ENCODE measurements at places on chromosomes 3 and 15.

GRCh38 chr3:183220828-183221227 lies 32.2 kb upstream of the B3GNT5 start:
- DNase-seq, result no peak

DNA sequence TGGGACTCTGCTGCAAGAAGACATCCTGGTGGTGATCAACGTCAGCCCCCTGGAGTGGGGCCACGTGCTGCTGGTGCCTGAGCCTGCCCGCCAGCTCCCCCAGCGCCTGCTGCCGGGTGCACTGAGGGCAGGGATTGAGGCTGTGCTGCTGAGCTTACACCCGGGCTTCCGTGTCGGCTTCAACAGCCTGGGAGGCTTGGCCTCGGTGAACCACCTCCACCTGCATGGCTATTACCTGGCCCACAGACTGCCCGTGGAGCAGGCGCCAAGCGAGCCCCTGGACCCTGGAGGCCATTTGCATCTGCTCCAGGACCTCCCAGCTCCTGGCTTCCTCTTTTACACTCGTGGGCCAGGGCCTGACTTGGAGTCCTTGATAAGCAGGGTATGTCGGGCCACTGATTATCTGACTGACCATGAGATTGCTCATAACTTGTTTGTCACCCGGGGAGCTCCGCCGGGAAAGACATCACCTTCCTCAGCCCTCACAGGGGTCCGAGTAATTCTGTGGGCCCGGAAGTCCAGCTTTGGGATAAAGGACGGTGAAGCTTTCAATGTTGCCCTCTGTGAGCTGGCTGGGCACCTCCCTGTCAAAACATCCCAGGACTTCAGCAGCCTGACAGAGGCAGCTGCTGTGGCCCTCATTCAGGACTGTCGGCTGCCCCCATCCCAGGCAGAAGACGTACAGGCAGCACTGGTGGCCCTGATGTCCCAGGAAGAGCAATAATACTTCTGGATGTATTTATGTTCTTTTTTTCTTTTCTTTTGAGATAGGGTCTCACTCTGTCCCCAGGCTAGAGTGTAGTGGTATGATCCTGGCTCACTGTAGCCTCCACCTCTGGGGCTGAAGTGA lies 7.6 kb downstream of the GDPGP1 start:
- DNase-seq, result no peak

DNA sequence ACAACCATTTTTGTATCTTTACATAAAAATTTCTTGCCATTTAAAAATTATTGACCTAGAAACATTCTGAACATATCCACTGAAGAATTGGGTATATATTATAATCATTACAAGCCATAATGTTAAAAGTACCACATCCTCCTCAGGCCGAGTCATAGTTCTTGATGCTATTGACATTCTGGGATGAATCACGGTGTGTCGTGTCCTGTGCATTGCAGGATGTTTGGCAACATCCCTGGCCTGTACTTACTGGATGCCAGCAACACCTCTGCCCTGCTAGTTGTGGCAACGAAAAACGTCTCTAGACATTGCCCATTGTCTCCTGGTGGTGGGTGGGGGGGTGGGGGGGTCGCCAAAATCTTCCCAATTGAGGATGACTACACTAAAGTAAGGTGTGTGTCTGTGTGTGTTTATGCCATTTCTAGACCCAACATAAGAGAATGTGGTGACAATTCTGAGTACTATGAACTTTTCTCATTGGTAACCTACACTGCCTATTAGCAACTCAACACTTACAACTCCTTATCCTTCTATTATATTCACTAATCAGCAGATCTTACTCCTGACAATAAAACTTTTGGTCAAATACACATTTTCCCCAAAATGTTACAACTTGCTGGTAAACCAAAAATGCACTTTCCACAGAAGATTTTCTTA lies 471.6 kb downstream of the FOXP1 start:
- DNase-seq, result no peak

DNA sequence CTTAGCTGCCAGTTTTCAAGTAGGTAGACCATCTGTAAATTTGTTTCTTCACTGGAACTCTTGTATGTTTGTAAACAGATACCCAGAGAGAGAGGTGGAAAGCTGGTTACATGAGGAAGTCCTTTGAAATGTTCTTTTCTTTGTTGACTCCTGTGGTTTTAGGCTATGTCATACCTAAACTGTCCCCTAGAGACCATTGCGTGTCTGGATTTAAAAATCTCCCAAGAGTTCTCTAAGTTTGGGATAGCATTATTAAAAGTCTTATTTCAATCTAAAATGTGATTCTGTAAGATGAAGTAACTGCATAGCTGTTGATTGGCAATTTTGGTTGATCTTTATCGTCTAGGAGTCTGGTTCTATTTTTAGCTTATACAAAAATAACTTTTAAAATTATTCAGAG lies 127.2 kb downstream of the GHSR start:
- DNase-seq, result no peak

DNA sequence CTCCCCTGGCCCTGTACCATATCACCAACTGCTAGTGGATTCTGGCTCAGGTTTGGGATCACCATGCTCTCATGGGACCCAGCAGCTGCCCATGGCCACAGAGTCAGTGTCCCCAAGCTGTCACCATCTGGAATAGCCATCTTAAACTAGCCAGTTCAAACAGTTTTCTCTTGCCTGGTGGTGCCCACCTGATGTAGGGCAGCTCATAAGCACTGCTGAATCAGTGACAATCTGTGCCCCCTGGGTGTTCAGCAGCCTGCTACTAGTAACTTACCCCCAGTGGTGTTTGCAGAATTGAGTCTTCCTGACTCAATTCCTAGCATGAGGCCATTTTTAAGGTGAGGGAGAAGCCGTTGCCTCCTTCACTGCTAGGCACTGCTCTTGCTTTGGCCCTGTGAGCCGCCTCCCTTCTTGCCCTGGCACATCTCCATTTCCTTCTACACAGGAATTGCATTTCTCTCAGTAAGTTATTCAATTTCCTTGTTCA lies 7.9 kb downstream of the RPSA start:
- DNase-seq, result no peak

DNA sequence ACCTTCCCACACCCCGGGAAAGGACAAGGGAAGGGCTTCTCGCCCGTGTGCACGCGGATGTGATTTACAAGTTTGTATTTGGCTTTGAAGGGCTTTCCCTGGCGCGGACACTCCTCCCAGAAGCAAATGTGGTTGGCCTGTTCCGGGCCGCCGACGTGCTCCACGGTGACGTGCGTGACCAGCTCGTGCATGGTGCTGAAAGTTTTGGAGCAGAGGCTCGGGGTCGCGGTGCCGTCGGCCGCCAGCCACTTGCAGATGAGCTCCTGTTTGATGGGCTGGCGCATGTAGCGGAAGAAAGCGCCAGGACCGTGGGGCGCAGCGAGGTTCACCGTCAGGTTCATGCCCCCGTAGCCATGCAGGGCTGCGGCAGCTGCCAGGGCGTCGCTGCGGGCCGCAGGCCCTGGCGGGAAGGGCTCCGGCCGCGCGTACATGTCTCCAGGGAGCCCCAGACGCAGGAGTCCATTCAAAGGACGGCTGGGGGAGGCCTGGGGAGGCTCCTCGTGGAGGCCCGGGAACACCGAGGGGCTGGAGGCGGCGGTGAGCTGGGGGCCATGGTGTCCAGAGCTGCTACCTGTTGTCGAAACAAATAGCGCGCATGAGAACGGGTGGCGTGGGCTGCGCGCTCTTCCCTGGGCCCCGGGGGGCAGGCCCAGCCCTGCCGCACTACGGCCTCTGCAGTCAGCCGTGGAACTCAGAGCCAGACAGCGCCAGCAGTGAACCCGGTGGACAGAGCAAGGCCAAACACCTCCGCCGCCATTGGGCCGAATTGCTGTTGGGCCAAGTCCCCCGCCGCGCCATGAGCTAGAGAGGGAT lies 10.2 kb downstream of the ZIC4 start:
- no peak for DNase-seq

DNA sequence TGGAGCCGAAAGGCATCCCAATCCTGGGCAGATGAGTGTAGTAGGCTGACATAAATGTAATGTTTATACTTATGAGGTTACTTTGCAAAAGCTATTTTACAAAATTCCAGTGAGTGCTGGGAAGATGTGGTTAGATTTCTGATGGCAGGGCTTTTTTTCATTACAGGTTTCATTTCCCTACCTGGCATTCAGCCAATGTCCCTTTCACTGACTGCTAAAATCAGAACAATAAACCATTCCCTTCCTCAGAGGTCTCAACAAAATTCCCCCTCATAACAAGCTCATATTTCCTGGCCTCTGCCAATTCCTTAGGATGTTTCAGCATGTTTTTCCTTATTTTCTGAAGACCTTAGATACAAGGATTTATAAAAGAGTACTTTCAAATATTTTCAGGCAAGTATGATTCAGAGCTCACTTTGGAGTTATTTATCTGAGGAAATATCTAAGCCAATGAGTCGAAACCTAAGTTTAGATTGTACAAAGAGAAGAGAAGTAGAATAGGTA lies 40.9 kb upstream of the CCDC80 start:
- no peak for DNase-seq

DNA sequence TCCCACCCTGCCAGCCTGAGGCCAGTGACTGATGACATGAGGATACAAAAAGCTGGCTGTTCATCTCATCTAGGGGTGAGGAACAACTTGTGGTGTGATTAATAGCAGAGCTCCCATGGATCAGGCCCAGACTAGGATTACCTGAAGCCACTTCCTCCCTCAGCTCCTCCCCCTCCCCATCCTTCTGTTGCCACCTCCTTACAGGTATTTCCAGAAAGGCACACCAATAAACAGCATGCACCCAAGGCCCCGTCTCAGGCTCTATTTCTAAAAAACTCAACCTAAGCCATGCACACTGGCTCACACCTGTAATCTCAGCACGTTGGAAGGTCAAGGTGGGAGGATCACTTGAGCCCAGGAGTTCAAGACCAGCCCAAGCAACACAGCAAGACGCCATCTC lies 54.1 kb downstream of the SRGAP3 start:
- no peak for DNase-seq

DNA sequence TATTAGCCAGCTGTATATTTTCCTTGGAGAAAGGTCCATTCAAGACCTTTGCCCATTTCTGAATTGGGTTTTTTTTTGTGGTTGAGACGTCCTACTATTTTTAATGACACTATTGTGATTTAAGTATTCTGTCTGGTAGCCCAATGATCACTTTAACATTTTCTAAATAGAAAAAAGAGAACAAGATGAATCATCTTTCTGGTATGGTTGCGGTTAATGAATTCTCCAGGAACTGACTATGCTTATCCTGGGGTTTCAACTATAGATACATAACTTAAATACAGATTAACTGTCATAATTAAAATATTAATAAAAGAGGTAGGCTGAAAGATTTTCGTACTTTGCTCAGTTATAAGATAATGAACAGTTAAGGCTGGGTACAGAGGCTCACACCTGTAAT lies 51.9 kb downstream of the PBRM1 start:
- no peak for DNase-seq

DNA sequence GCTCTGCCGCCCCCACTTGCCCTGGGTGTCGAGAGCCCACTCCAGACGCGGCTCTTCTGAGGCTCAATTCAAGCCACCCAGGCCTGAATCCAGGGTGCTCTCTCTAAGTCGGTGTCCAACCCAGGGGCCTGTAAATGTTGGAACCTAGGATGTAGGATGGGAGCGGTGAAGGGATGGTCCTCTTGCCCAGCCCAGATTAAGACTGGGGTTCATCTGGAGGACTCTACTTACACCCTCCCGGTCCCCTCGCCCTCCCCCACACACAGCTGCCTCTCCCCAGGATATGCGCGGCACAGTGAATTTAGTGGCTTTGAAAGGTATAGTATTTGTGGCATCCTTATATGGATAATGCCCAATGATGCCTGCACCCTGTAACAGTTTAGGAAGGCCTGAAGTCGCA lies 822 bp upstream of the FBN1 start:
- no peak for DNase-seq

DNA sequence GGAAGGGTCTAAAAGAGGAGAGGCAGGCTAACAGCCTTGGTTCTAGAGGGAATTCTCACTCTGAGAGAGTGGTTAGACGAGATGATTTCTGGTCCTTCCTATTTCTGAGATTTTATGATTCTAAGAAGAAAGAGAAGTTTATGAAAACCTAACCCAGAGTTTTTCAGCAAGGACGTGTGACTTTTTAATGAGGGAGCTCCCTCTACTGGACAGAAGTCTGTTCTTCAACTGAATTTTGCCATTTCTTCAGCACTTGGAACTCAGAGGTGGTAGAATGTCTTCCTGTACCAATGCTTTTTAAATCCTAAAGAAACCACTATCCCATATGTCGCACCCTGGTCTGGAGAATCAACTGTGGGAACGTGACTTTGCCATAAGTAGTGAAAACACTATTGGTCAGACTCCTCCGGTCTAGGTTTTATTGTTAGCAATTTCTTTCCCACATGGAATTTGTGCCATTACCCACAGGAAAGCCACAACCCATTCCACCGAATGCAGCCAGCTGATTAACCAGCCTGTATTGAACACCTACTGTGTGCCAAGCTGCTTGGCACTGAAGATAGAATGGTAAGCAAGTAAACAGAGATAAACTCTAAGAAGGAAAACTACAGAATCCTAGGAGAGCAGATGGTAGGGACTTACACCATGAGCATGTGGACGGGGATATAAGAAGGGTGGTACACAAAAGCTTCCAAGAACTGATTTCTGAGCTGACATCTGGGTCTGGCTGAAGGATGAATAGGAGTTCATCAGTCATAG lies 199.5 kb upstream of the LMCD1 start:
- DNase-seq, result no peak

DNA sequence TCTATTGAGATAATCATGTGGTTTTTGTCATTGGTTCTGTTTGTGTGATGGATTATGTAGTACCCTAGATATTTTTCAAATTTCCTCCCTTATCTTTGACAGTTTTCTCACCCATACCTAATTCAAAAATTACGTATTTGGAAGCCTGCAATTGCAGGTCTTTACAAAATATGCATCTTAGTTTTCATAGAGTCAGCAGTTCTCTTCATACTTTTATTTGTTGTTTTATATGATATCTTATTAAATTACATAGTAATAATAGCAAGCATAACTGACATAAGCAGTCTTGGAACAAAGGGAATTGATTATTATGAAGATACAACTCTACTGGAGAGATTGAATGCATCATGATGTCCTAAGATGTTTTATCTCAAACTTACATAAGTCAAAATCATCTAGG lies 215.3 kb upstream of the CHRM5 start:
- DNase-seq, result no peak

DNA sequence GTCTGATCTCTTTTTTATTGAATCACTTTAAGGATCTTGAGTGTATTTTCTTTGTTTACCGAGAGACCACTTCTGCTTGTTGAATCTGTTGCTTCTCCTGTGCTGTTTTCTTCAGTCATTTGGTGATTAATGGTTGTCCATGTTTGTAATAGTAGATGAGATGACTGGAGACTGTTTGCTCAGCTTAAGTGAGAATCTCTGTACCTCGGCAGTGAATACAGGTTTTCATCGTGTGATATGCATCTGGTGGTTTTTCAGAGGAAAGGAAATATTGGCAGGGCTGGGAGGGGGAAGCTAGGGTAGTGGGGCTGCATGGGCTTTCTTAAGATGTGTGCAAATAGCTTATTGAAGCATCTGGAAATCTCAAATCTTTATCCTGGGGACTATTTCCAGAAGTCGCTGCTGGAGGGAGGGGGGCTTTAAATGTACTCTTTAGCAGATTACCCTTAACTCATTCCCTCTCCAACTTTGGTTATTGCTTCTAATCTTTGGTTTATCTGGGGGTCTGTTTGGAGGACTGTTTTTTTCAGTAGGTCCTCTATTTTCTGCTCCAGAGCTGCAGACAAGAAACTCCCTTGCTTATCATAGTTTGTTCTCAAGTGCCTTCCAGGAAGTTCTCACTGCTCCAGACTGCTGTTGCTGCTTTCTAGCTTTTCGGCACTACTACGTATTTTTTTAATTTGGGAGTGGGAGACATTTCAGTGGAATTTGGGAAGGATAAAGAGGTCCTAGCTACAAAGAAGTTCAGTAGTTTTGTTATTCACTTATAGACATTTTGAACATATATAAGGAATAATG lies 19.4 kb downstream of the CMTM8 start:
- peak; percentile 16 for DNase-seq
